Central memory CD4-positive, alpha-beta T cell (primary cell): ENCODE measurements at places on chromosomes 7 and 10.

GRCh38 chr10:37703833-37704382, 153.5 kb downstream of the ZNF248 start:
- no peak for DNase-seq

DNA sequence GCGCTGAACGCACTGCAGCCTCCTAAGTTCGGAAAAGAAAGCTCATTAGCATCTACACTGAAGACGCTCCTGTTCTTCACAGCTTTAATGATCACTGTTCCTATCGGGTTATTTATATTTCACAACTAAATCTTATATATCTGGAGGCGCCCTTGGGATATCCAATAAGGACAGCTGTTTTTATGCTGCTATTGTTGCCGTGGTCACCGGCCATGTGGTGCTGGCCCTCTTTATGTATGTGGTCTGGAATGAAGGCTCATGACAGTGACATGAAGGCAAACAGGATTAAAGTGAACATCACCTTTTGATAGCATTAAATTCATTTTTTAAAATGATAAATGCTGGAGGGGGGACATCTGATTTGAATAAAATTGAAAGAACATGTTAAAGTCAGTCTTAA, 8.8 kb downstream of the BLVRA start:
- no peak for DNase-seq

DNA sequence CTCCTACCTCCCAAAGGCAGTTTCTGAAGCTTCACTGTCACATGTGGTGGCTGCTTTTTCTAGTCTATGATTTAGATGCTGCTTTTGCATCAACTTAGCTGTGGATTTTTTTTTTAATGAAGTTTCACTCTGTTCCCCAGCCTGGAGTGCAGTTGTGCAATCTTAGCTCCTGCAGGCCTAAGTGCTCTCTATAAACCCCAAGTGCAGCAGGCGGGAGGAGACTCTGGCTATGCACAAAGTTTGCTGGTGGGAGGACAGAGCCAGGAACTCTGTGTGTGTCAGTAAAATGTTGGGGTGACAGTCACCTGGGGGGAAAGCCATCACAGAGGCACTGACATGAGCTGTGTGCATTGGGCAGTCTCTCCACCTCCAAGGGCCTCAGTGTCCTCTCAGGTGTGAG, 138.8 kb upstream of the FAM20C start:
- DNase-seq = no peak

- no peak for DNase-seq
Observed at GRCh38 chr10:72808001-72808400, 85.5 kb upstream of the OIT3 start.

DNA sequence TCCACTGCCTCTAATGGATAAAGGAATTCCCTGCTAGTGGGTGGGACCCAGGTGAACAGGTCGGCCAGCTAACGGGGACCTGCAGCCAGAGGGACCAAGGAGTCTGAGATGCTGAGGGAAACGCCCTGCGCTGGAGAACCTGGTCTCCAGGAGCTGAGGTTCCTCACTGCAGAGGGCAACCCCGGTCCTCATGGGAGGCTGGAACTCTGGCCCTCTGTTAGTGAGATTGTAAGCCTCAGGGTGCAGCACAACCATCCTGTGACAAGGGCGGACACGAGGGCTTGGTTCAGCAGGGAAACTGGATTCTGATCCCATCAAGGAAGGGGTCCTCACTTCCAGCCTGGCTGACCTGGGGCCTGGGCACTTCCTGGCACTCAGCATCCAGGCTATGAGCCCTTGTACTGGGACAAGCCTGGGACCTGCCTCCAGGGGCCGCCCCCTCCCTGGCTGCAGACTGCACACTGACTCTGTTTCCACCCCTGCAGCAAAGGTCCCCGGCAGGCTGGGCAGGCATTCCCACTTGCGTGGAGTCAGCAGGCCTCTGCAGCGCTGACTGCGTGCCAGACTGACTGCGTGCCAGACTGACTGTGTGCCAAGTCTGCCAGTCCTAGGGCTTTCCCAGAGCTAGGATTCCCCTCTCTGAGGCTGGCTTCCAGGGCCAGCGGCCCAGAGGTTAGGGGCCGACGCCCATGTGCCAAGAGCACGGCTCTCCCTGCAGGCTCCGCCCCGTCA, 143.2 kb downstream of the MAPK8 start:
- no peak for DNase-seq

DNA sequence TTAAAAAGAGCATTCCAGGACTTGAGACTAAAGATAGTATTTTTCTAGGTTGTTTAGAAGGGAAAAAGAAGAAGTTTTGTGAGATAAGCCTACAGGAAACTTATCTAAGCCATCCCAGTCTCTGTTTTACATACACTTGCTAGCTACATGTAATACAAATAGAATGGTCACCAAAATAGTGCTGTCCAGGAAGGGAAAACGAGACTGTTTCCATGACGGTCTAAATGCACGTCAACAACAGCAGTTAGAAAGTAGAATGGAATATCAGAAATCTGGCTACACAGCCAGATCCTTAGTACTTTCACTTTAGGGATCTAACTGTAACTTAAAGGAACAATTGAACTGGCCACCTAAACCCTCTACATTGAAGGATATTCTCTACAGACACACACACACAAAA, 117.6 kb downstream of the TSPAN12 start:
- no peak for DNase-seq

DNA sequence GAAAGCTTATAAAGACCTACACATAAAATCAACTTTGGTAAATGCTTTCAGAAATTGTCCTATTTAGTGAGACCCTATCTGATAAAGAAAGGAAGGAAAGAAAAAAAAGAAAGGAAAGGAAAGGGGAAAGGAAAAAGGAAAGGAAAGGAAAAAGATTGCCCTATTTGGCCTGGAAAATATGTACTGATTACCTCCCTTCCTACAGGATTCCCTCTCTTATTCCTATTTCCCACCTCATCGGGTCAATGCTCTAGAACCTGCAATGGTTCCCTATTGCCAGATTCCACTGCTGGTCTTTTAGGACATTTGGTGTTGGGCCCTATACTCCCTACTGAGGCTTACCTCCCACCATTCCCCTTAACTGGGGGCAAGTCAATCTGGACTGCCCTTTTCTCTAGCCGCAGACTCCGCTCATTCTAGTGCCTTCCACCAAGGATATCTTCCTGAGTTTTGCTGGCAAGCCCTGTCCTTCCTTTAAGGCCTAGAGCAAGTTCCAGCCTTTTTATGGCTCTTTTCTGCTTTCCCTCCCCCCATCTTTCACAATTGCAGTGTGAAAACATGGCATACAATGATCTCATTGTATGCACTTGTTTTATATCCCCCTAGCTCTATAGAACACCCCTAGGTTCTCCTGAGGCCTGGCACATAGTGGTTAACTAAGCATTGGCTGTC, 4.4 kb downstream of the DDIT4 start:
- no peak for DNase-seq

- DNase-seq = no peak
Observed at GRCh38 chr7:155721056-155721455, 76.6 kb downstream of the RBM33 start.

DNA sequence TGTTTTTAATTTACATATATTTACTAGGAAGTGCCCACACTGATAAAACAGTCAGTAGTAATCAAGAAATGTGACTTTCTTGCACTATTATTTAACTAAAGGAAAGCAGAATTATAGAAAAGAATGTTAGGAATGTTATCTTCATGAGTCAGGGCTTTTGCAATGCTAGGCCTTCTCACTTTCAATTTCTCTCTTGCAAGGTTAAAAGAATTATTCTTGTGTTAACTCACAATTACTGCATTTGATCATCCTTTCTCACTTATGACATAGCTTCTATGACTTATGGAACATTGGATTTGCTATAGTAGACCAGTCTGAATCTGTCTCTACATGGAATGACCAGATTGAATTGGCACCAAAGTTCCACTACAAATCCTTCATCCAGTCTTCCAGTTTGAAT, 192.4 kb downstream of the SDK1 start:
- no peak for DNase-seq

DNA sequence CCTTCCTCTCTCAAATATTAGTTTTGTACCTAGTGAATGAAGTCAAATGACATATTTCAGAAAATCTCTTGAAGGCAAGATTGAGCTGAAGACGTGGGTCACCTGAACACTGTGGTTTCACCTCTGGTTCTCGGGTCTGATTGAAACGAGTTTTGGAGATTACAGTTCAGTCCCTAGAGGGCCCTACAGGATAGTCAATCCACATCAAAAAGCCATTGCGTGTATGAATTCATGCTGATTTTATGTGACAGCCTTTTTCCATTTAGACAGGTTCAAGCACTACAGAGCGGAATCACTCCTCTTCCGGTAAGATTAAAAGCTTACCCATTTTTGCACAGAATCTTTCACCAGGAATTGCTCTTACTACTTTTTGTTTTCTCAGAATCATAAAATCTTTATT, 62.2 kb downstream of the VIM start:
- DNase-seq = no peak

- DNase-seq = peak; percentile 30
Observed at GRCh38 chr7:138865843-138866242, 67.8 kb upstream of the ATP6V0A4 start.

DNA sequence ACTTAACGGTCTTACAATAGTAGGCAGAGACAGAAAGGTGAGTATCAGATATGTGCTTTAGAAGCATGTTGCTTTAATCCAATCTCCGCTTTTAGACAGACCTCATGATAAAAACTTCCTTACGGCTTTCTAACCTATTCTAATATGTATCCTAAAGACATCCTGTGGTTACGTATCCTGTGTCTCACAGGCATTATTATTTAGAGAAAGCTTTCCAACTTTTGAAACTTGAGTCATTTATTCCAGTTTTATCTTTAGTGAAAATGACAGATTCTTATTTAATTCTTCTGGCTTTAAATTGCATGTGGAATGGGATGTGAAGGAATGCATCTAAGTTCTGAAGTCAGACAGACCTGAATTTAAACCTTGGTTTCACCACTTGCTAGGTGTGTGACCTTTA, 118.9 kb downstream of the OTUD1 start:
- no peak for DNase-seq

DNA sequence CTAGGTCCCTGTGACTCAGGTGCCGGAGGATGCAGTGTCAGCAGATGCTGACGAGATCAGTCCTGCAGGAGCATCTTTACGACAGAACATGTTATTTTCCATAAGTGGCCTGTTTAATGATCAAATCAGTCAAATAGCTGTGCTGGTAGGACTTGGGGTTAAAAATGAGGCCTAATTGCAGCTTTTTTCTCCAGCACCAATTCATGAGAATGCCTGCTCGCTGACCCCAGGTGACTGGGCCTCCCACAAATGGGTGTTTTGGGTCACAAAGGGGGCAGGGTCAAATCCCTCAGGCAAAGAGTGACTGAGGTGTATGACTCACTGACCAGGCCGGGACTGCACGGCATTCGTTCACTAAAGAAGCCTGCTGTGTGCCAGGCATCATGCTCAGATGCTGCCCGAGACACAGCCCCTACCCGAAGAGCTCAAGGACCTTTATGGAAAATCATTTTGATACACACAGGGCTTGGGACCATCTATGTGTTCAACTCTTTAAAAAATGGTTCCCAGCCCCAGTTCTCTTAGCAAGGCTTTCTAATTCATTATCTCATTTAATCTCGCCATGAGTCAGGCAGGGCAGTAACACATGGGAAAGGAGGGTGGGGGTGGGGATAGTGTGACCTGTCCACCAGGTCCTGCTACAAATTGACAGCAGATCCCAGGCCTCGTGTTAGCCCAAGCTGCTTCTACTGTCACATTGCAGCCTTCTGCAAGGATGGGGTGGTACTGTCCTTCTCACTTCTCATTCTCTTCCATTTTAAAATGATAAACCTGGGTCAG, 21.1 kb downstream of the ZNF775 start:
- no peak for DNase-seq

GRCh38 chr7:88089561-88089960, 130.3 kb downstream of the SRI start:
- DNase-seq = no peak

DNA sequence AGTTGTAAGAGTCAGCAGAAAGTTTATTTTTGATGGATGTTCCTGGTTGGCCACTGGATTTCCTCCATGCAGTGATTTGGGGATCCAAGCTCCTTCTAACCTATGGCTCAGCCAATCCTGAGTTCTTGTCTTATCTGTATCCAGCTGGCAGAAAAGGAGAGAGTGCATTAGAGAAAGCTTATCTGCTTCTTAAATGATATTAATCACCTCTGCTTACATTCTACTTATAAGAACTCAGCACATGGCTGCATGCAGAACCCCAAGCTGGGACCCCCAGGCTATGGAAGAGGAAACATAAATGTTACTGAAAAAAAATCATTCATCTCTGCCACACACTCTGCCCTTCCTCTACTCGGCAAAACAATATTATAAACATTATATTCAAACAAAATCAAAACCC, 739.8 kb upstream of the AUTS2 start:
- DNase-seq = no peak

DNA sequence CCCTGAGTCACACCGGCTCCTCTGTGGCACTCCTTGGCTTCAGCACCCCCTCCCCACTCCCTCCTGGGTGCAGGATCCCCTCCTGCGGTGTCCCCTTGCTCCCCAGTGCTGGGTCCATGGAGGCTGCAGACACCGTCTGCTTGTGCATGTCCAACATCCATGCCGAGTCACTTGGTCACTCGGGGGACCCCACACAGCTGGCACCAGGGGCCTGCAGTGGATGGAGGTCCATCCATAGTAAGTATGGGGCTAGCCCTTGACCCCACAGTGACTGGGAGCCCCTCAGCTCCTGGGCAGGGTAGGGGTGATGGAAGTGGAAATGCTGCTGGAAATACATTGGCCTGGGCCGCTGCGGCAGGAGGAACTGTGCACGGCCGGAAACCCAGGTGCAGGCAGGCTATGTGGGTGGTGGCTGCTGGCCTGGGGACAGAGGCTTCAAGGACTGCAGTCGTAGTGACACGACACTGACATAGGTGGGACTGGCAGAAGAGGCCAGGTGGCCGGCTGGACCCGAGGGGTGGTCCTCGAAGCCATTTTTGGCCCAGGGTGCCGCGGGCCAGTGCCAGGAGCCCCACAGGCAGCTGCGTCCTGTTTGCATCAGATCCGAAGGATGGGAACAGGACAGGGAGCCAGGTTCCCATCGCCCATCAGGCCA, 58.9 kb downstream of the GLRX3 start:
- no peak for DNase-seq

- no peak for DNase-seq
Observed at GRCh38 chr10:122194251-122194650, 76.8 kb upstream of the BTBD16 start.

GRCh38 chr7:85602196-85602595, 415.3 kb upstream of the SEMA3D start:
- no peak for DNase-seq

DNA sequence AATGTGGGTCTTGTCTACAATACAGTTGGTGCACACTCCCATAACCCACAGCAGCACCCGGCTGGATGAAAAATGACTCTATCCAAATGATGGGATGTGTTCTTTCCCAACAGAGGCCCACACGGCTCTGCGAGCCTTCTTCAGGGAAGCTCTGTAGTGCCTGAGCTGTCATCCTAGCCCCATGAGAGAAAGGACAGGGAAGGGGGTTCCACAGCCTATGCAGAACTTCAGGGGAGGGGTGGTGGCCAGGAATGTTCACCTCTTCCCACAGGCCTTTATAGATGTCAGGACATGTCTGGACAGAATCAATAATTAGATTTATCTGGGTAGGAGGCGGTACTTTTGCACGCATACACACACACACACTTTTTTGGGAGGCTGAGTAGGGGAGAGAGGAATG, 109.0 kb downstream of the JCAD start:
- no peak for DNase-seq
